ENCODE measurements at places on chromosomes 16 and 17.
A peak's percentile ranks its signal among the peaks of the same experiment; 100 is the strongest.

DNA sequence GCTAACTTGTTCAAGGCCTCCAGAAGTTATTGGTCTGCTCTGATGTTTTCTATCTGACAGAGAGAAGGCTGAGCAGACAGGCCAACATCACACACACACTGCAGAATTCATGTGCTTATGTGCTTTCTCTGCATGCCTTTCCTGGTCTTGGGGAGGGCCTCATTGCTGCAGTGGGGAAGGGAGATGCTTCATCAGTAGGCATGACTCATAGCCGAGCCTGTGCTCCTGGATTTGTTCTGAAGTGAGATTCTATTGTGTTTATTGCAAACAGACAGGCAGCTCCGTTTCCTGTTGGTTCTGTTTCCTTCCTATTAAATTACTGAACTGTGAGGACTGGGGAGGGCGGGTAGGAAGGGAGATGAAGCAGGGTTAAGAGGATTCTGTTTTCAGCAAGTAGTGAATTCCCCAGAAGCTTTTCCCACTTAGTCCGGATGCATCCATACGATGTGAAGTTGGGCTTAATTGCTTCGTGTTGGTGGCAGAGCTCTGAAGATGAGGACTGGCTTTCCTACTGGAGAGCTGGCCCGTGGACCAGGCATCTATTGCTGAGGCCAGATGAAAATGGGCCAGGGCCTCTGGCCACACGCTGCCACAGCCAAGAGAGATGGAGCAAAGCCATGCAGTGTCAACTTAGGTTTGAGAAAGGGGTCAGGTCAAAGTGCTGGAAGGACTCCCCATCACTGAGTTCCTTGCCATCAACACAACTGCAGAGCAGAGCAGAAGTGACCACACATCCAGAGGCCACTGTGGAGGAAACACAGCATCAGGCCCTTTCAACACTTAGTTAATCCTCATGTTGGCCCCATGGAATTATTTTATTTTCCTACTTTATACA is 179.3 kb downstream of the UTP18 start:
- H3K27me3 ChIP-seq, result no peaks in the 10 kb centered on the region
- no peak for DNase-seq
- no peak overlapping the region for H3K4me3 ChIP-seq
- H3K4me1 ChIP-seq, result no peaks in the 10 kb centered on the region

DNA sequence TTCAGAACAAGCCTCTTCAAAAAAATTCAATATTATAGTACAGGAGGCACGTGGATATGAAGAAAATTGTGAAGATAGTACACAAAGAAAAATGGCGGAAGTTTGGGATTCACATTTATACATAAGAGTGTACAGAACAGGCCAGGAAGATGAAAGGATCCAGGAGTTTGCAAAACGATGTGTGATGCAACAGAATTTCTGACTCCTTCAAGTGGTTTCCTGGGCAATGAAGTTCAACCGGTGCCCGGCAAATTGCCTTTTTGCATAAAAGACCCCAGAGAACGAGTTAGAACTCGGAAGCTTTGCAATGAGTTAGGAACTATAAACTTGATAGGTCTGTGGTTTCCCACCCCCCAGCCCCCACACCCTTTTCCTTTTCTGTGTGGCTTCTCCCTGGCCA is 189.1 kb downstream of the SALL1 start:
- no peaks in the 10 kb centered on the region for H3K27me3 ChIP-seq
- H3K36me3 ChIP-seq, result no peaks in the 10 kb centered on the region
- no peak overlapping the region for H3K4me3 ChIP-seq
- DNase-seq, result no peak
- H3K4me1 ChIP-seq, result peaks cover 4% of the 10 kb centered on the region
- no peak overlapping the region for H3K27ac ChIP-seq

GRCh38 chr16:85984947-85985451 is 86.0 kb downstream of the IRF8 start:
- H3K27me3 ChIP-seq, result no peaks in the 10 kb centered on the region
- no peak for DNase-seq
- no peak overlapping the region for H3K4me3 ChIP-seq
- no peaks in the 10 kb centered on the region for H3K36me3 ChIP-seq
- H3K27ac ChIP-seq, result no peak overlapping the region

- no peaks in the 10 kb centered on the region for H3K4me1 ChIP-seq
- H3K4me3 ChIP-seq, result no peak overlapping the region
- no peak for DNase-seq
- no peak overlapping the region for H3K27ac ChIP-seq
- H3K27me3 ChIP-seq, result no peaks in the 10 kb centered on the region
Measured at GRCh38 chr17:28925912-28926365, 23.1 kb upstream of the DHRS13 start.

- H3K27ac ChIP-seq, result no peak overlapping the region
- peaks cover 5% of the 10 kb centered on the region for H3K4me1 ChIP-seq
- H3K4me3 ChIP-seq, result peak overlapping the region; percentile 97
- no peaks in the 10 kb centered on the region for H3K27me3 ChIP-seq
Measured at GRCh38 chr17:38747463-38748148, 530 bp downstream of the PCGF2 start.

- no peaks in the 10 kb centered on the region for H3K27me3 ChIP-seq
- H3K4me3 ChIP-seq, result peak within 1 kb of the TSS; percentile 90
- H3K27ac ChIP-seq, result no peak within 1 kb of the TSS
- no peaks in the 10 kb centered on the region for H3K36me3 ChIP-seq
- DNase-seq, result peak; percentile 66
Measured at GRCh38 chr17:42276359-42276608, at the start of gene STAT5B. Gene STAT5B (minus strand): TSS chr17:42276391. CDS start chr17:42232127, 44,264 bp downstream.

GRCh38 chr17:19461116-19461515 is 50.1 kb downstream of the RNF112 start:
- peak overlapping the region; percentile 38 for H3K27ac ChIP-seq
- peak; percentile 85 for DNase-seq
- peaks cover 25% of the 10 kb centered on the region for H3K4me1 ChIP-seq
- no peaks in the 10 kb centered on the region for H3K36me3 ChIP-seq

DNA sequence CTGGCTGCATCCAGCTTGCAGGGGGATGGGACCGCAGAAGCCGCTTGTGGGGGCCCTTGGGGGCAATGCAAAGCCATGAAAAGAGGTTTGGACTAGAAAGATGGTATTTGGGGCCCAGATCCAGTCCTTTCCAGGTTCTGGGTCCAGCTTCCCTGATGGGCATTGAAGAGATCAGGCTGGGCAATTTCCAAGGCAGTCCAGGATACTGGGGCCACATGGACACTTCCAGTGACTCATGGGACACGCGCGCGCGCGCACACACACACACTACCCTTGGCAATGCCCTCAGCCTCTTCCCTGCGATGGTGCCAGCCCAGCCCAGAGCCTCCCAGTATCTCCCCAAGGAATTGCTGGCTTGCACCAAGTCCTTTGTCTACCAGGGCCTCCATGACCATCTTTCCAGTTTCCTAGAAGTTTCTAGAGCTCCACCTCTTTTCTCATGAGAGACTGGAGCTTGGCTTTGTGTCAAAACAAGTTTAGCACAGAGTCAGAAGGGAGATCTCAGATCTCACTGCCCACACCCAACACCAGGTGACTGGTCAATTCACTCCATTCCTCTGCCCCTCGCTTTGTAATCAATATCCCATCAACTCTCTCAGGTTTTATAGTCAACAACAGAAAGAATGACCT is 44.3 kb downstream of the WNT3 start:
- H3K27me3 ChIP-seq, result peaks cover 29% of the 10 kb centered on the region
- no peak overlapping the region for H3K27ac ChIP-seq
- DNase-seq, result peak; percentile 37
- peaks cover 3% of the 10 kb centered on the region for H3K4me1 ChIP-seq
- H3K36me3 ChIP-seq, result peaks cover 5% of the 10 kb centered on the region

DNA sequence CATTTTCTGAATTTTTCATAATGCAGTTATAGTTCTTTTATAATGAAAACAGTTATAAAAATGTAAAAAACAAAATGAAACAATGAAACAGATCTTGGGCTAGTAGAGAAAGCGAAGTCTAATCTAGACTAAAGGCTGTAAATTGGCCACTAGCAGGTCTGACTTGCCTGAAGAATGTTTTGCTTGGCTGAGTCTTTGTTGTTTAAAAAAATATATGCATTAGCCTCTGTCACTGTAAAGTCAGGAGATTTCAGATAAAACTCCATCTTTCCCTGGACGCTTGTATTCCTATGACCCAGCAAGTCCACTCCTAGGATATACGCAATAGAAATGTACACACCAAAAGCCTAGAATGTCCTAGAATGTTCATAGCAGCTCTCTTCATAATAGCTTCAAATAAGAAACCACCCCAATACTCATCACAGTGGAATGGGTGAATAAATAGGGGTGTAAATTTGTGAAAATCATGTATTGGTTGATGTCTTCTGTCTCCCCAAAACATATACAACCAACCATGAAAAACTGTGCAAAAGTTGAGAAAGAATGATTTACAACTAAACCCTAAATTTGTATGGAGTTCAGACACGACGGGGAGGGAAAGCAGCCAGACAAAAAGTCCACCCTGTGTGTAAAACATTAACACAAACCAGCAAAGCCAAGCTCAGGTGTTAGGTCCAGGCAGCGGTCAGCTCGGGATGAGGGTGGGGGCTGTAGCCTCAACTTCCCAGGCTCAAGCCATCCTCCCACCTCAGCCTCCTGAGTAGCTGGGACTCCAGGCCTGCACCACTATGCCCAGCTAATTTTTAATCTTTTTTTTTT is 37.7 kb upstream of the MEAK7 start:
- H3K27me3 ChIP-seq, result no peaks in the 10 kb centered on the region
- no peaks in the 10 kb centered on the region for H3K4me1 ChIP-seq
- H3K4me3 ChIP-seq, result no peak overlapping the region

Measured in H9 (cell line).